ENCODE measurements at places on chromosomes 3 and 15.

- no peak for DNase-seq
Observed at GRCh38 chr3:62143843-62144450, 229.4 kb downstream of the FEZF2 start.

DNA sequence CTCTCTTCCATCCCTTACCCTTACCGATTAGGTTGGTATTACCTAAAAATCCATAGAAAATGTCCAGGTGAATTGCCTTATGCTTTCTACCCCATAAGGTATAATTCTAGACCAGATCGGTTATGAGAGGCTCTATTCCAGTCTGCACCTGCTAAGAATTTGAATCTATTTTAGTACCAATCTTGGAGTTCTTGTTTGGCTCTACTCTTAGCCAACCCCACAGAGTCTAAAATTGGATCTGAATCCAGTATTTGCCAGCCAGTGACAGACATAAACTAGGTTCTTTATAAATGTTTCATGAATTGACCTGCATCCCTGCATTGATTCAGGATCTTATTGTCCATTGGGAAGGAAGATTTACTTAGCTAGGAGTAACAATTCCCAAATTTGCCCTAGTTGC is 6.5 kb downstream of the KLHL24 start:
- no peak for DNase-seq

DNA sequence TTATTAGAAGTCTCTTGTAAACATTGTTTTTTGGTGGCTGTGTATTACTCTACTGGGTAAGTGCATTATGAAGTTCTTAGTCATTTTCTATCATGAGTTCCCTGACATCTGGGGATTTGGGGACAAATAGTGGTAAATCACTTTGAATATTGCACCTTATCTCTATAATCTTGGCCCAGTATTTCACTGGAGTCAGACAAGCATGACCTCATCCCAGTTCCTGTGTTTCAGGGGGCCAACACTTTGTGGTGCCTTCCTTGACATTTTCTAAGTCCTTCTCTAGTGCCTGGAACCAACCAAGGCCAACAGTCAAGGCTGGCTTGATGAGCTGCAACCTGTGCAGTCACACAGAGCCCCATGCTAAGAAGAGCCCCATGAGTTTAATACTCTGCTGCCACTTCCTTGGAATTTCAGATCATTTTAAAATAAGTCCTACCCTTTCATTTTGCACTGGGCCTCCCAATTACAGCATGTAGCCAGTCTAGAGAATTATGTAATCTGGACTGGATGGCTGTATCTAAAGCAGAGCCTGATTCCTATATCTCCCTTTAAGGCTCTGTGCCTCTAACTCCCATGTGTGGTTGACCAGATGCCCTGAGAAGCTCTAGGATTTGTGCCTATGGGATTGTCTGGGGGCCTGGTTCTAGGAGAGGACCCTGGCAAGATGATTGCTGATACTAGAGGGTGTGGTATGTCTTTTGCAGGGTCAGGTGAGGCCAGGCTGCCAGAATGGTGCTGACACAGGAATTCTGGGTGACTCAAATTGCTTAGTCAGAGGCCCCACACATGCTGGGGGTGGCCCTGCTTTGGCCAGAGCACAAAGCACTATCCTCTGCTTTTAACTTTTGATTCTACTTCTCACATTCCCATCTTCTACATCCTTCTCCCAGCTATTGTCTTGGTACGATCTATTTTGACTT is 319.6 kb upstream of the TBC1D5 start:
- no peak for DNase-seq

- no peak for DNase-seq
Observed at GRCh38 chr3:58874248-58874741, 175.5 kb downstream of the CFAP20DC start.
